Activated naive CD8-positive, alpha-beta T cell treated with anti-CD3 and anti-CD28 coated beads, Interleukin-2, amount 10 ng/mL, durations not matched to agents 7 days and 5 days (primary cell): ENCODE measurements at places on chromosomes 6 and 20. TPM values are rescaled to one million over a fixed set of nuclear protein-coding genes. Genes with fewer than 3 reads are reported as not detected.

DNA sequence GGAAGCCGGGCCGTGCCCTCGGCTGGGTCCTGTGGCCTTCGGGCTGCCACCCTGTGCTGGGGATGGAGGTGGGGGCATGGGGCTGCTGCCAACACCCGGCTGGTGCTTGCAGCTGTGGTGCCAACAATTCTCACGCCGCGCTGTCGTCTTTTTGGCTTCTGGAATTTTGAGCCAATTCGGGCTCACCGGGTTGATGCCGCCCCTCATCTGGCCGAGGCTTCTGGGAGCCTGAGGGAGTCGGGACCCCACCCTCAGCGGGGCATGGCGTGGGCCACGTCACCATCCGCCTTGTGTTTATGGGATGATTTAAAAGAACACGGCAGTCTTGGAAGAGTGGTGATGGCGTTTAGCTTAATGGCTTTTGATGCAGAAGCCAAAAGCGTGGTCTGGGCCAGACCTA is 8.7 kb upstream of the NPBWR2 start:
- H3K4me1 ChIP-seq: peaks cover 7% of the 10 kb centered on the region
- no peak for DNase-seq
- no peak overlapping the region for H3K4me3 ChIP-seq

DNA sequence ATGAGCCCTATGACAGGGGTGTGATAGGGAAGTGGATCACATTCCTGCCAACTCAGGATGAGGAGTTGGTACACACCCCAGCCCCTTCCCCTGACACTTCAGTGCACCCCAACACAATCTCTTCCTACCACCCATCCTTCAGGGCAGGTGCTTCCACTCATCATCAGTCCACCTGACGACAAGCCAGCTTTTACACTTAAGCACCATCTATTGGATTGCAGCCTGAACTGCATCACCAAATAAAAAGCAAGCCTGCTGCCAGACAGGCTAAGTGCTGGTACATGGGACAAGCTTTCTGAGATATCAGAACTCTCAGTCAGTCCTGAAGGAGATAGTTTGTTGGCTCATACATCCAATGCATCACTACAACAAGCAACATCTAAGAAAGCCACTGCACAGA is 69.0 kb upstream of the TMEM200A start:
- no peak overlapping the region for H3K27ac ChIP-seq
- H3K4me1 ChIP-seq: no peaks in the 10 kb centered on the region
- H3K4me3 ChIP-seq: no peak overlapping the region
- H3K36me3 ChIP-seq: no peaks in the 10 kb centered on the region
- no peak for DNase-seq

DNA sequence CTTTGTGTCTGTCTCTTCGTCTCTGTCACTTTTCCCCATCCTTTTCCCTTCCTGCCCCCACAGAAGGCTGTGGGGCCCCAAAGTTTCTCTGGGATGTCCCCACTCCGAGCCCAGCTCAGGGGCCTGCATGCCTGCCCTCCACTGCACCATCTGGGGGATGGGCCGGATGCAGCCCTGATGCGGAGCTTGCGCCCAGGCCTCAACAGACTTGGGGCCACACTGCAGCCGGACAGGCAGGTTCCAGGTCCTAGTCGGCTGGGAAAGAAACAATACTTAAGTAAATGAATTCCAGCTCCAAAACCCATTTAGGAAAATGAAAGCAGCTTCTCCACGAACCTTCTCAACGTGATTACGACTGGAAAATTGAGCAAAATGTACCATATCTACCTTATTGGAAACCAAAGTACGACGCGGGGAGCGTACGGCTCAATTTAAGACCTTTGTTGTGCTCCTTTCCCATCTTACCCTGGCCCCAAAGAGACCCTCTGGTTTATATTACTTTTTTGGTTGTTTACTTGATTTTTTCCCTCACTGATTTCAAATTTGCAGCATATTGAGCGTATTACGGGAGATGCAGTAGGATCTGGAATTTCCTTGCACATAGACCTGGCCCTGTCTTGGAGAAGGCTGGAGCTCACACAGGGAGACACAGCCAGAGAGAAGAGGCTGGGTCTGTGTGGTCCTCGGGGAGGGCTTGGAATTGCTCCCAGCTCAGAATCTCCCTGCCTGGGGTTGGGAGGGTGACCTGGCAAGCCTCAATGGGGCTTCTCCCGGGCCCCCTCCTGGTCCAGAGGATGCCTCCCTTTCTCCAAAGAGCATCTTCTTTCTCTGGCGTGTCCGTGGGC is 8.0 kb downstream of the FOXC1 start:
- peaks cover 6% of the 10 kb centered on the region for H3K4me1 ChIP-seq
- no peak for DNase-seq
- H3K36me3 ChIP-seq: peaks cover 3% of the 10 kb centered on the region
- H3K27me3 ChIP-seq: peaks cover 72% of the 10 kb centered on the region
- no peak overlapping the region for H3K4me3 ChIP-seq
- no peak overlapping the region for H3K27ac ChIP-seq

- DNase-seq: no peak
- H3K27me3 ChIP-seq: no peaks in the 10 kb centered on the region
- H3K27ac ChIP-seq: no peak overlapping the region
- H3K36me3 ChIP-seq: no peaks in the 10 kb centered on the region
- H3K4me1 ChIP-seq: no peaks in the 10 kb centered on the region
Measured at GRCh38 chr6:120211955-120212792, 862.6 kb upstream of the MAN1A1 start.

GRM1 gene
- total RNA-seq: not detected

DNA sequence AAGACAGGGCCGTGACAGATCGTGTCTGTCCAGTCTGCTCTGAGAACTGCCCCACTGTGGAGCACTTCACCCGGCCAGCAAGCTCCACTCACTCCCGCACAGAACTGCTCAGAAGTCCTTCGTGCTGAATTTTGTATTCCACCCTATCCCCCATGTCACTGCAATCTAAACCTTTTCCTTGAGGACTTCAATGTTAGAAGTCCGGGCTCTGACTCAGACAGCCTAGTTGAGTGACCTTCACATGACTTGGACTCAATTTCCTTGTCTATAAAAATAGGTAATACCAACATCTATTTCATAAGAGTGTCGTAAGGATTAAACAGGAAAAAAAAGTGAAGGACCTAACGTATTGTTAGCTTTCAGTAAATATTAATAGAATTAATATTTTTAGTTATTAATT is 161.6 kb downstream of the QRSL1 start:
- no peak for DNase-seq
- no peak overlapping the region for H3K4me3 ChIP-seq
- H3K4me1 ChIP-seq: no peaks in the 10 kb centered on the region
- peaks cover 7% of the 10 kb centered on the region for H3K27me3 ChIP-seq

- no peaks in the 10 kb centered on the region for H3K4me1 ChIP-seq
- no peak overlapping the region for H3K4me3 ChIP-seq
- no peak for DNase-seq
- no peaks in the 10 kb centered on the region for H3K27me3 ChIP-seq
- H3K36me3 ChIP-seq: no peaks in the 10 kb centered on the region
Measured at GRCh38 chr6:65524232-65524631, 182.8 kb downstream of the EYS start.
